ENCODE measurements at places on chromosomes 5 and 9.
A peak's percentile ranks its signal among the peaks of the same experiment; 100 is the strongest.

GRCh38 chr5:32791536-32792243 lies 80.6 kb downstream of the NPR3 start:
- no peak for DNase-seq

DNA sequence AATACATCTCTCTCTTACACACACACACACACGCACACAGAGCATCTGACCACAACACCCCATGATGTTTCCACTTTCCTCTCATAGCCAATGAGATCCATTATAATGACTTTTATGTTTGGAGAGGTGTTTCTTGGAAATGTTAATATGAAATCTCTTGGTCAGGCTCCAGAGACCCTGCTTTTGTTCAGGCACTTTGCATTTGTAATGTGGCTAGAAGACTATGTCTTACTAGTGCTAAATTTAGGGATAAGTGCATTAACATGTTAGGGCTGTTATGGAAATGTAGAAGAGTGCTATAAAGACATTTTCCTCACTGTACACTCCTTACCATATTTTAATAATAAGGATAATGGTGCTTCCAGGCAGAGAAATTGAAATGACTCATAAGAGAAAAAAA lies 3.8 kb downstream of the CDH9 start:
- no peak for DNase-seq

DNA sequence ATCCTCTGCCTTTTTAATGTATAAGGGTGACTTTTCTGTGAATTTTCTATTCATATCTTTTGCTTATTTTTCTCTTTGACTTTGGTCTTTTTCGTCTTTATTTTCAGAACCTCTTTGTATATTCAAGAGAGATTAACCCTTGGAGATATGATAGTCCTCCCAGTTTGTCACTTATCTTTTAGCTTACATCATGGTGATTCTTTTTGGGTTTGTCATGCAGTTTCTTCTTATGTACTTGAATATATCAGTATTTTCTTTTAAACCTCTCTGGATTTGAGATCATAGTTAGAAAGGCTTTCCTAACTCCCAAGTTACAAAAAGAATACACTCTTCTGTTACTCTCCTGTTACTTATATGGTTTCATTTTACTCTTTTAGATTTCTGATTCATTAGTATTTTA lies 27.5 kb upstream of the GPR21 start:
- no peak for DNase-seq

- DNase-seq, result no peak
These were observed 103.2 kb upstream of the LMX1B start for GRCh38 chr9:126510564-126510963.

DNA sequence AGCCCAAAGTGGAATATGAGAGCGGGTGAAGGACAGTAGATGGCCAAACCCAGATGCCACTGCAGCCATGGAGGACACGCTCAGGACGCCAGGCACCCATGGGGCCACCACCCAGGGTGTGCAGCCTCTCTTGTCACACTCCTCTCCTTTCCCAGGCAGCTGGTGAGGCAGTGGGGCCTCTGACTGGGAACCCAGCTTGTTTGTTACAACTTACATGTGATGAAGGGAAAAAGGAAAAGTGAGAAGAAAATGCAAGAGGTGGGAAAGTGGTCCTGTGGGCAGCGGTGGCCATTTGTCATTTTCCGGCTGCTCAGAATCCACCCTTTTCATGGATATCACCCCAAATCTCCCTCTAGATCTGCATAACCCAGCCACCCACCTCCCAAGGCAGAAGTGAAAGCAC lies 62.7 kb upstream of the UNC5A start:
- DNase-seq, result no peak

DNA sequence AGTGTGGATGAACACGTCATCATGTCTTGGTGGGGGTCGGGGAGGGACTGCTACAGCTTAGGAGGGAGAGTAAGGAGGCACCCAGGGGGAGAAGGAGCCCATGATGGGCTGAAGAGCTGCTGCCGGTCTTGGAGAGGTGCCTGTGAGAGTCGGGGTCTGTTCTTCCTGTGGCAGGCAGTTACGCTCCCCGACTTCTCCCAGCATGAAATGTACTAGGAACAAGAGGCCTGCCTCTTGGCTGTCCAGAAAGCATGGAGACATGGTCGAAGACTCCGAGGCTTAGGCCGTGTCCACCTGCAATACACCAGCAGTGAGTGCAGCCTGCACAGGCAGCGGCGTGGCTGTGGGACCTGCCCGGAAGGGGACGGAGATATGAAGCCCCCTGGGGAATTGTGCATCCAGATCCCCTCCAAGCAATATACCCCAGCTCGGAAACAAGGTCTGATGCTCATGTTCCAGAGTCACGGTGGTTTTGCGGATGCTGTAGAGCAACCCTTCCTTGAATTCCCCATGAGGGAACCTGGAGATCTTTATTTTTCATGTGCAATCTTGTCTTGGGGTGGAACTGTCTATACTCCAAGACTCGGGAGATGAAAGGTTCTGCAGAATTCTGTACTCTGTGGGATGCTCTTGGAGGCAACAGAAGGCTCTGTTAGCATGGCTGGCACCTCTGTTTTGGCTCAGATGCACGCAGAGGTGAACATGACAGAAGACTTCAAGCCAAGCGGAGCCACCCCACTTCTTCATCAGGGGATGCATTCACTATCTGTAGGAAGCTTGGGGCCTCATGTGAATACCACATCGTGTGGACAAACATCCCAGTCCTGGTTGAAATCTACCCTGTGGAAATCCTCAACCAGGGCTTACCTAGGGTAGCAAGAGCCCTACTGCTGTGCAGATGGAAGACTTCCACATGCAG lies 374.9 kb upstream of the IRX4 start:
- no peak for DNase-seq

GRCh38 chr5:81749561-81750307 lies 1.2 kb downstream of the SSBP2 start:
- DNase-seq, result peak; percentile 46

GRCh38 chr5:12911156-12911555 lies 1006.9 kb upstream of the CTNND2 start:
- DNase-seq, result no peak

GRCh38 chr9:111412280-111412679 lies 71.9 kb downstream of the ECPAS start:
- no peak for DNase-seq

- no peak for DNase-seq
These were observed 375.7 kb upstream of the ZNF462 start for GRCh38 chr9:106487266-106487665.

DNA sequence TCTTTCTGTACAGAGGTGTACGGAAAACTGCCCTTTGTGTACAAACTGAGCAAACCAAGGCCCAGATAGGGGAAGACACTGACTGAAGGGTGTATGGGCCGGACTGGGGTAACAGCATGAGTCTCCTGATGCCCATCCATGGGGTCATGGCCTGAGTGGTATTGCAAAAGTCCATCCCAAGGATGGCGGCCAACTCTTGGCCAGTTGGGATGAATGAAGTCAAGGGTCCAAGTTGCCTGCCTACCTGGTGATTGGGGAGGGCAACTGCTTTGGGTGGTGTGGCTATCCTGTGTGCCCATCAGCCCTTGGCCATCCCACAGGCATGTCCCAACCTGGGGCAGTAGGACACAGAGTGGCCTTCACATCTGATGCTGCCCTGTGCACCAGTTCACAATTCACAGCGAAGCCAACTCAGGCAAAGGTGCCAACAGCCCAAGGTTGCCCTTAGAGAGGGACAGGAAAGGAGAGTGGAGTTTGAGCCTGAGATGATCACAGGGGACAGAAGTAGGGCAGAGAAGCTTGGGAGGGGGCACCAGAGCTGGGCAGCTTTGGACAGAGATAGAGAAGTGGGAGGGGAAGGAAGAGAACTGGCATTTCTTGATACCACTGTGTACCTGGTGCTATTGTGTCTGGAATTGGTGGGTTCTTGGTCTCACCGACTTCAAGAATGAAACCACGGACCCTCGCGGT lies 46.6 kb downstream of the COL15A1 start:
- no peak for DNase-seq

GRCh38 chr5:133287500-133287899 lies 235.7 kb downstream of the HSPA4 start:
- peak; percentile 32 for DNase-seq

GRCh38 chr5:100566382-100567141 lies 31.4 kb downstream of the FAM174A start:
- no peak for DNase-seq

GRCh38 chr5:9898319-9898718 lies 268.2 kb upstream of the TAS2R1 start:
- no peak for DNase-seq

GRCh38 chr5:13866792-13867191 lies 77.7 kb downstream of the DNAH5 start:
- DNase-seq, result no peak

DNA sequence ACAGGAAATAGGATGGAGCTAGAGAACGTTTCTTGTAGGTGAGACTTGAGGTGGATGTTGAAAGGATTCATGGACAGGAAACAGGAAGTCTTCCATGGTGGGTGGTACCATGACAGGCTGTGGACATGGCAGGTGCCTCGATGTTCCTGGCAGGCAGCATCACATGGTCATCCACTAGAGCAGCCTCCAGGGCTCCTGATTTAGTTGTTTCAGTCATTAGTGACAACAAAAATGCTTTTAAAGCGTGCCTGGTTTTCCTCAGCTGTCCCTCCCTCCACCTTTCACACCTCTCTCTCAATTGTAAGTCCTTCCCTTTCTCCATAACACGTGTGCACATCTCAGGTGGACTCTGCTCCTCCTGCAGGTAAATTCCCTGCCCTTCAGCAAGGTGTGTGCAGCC lies 25.2 kb upstream of the ASPN start:
- no peak for DNase-seq

Data from activated CD4-positive, alpha-beta T cell treated with anti-CD3 and anti-CD28 coated beads for 4 hours (primary cell).